NCI-H187 treated with DMSO at 0.1 percent for 48 hours (cell line): ENCODE measurements at places on chromosomes 11 and 22.
A peak's percentile ranks its signal among the peaks of the same experiment; 100 is the strongest.

DNA sequence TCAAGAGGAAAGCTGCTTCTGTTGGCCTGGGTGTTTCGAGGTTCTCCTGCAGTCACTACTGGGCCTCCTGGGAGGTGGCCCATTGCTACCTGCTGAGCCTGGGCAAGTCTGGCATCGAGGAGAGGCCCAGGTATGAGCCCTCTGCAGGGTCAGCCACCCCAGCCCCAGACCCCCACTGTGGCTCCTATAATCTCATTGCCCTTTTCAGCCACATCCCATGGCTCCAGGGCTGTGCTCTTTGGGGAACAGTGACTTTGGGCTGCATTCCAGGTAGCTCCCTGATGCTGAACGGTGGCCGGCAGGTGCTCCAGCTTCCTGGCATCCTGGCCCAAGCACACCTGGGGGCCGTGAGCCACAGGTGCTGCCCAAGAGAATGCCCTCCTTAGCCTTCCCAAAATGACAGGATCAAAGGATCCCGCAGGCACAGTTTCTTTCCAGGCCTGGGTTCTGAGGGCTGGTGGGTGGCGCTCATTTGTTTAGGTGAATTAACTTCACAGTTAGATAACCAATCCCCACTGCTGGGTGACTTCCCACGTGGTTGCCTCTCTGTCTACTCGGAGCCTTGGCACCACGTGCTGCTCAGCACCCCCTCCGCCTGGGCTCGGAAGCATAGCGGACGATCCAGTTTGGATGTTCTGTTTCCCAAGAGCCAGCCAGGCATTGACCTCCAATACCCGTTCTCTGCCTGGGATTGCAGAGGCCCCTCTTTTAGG lies 97.4 kb downstream of the BCR start:
- DNase-seq: no peak

GRCh38 chr22:25451480-25452114 lies 112.9 kb upstream of the GRK3 start:
- DNase-seq: no peak

- no peak for DNase-seq
These were observed 117.8 kb upstream of the C11orf87 start for GRCh38 chr11:109304159-109304558.

DNA sequence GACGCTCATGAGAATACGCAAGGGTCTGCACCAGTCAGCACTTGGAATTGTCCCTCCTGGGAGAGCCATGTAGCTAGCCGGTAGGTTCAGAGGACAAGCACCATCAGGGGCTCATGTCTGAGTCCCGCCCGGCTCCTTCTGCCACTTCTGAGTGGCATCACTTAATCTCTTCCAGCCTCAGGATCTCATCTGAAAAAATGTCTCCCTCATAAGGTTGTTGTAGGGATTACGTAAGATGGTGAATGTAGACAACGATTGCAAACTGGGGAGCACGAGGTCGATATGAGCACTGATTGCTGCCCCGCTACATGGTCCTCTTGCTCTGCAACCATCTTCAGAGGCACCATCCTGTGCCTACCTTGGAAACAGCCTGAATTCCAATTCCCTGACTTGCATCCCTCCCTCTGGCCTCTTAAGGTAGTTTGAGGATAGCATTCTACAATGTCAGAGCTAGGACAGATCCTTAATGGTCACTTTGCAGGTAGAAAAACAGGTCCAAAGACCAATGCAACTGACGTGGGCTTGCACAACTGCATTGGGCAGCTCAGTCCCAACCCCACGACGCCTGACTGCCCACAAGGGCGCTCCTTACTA lies 115.8 kb upstream of the TMEM45B start:
- DNase-seq: no peak

DNA sequence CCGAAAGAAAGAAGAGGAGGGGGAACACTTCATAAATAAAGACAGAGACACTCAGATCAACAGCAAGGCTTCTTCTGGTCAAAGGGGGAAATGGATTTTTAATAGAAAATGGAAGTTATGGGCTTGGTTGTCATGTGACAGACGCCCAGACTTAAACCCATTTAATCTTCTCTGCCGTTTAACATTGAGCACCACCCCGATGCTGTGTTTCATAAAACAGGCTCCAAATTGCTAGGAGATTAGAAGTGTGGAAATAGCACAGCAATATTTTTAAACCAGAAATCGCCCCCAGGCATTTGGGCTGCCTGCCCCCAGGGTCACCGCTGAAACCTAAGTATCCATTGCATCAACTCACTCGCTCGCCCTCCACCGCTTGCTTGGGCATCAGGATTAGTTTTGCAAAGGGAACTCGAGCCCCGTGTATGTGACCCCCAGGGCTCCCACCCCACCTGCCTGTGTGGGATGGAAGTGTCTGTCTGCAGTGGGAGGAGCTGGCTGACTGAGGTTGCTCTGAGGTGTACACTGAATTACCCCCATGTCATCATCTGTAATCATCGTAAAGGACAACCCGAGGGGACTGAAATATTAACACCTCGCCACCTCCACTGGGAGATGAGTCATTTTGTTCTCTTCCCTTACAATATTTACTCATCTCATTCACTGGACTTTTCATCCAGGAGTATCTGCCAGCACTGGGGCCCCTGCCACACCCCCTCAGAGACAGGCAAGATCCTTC lies 10.7 kb downstream of the DSCAML1 start:
- no peak for DNase-seq

- DNase-seq: no peak
These were observed 40.9 kb upstream of the ETS1 start for GRCh38 chr11:128628325-128628673.

GRCh38 chr11:75189911-75190310 lies 39.0 kb downstream of the SLCO2B1 start:
- no peak for DNase-seq

GRCh38 chr22:34620832-34621231 lies 445.1 kb upstream of the ISX start:
- DNase-seq: no peak

- no peak for DNase-seq
These were observed 53.1 kb upstream of the HORMAD2 start for GRCh38 chr22:30027169-30027568.

DNA sequence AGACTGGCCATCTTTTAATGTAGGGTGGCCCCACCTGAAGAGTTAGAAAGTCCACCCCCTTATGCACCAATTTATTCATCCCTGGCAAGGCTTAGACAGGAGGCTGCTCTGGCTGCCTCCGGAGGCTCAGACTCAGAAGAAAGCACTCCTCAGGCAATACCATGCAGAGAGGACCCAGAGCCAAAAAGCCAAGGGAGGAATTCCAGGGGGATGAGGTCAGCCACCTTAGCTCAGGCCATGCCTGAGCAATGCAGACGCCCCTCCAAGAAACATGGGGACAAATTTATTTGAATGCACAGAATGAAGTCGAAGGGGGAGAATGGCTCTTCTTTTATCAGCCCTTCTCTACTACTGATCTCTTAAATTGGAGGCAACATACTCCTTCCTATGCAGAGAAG lies 39.7 kb upstream of the GLYAT start:
- no peak for DNase-seq

DNA sequence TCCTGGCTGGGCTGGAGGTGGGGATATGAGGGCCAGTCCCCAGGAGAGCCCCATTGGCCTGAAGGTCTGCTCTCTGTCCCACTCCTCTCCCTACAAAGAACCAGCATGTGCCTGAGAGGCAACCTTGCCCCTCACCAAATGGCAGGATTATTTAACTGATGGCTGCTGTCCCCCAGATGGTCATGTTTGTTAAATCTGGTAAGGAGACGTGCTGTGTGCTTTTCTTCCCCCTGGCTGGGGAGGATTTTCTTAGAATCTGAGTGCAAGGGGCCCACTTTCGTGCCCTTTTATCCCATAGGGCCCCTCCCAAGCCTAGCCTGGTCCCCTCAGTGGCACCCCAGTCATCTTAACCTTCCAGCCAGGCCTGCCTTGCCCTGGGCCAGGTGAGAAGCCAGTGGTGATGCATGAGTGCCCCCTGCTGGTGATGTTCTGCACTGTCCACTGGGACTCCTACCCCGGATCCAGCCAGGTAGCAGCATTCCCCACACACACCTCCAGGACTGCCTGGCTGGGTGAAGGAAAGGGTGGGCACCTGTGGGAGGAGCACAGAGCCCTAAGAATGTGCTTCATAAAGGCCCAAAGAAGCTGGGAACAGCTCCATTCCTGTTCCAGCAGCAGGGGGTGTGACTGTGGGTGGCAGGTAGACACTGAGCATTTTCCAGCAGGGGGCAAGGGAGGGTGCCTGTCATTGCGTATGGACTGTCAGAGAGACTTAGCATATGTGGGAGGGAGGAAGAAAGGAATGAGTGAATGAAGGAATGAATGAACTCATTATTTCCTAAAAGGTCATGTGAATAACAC lies 28.9 kb downstream of the MFNG start:
- DNase-seq: no peak

GRCh38 chr11:57301711-57302423 lies 22.9 kb downstream of the TNKS1BP1 start:
- DNase-seq: no peak

DNA sequence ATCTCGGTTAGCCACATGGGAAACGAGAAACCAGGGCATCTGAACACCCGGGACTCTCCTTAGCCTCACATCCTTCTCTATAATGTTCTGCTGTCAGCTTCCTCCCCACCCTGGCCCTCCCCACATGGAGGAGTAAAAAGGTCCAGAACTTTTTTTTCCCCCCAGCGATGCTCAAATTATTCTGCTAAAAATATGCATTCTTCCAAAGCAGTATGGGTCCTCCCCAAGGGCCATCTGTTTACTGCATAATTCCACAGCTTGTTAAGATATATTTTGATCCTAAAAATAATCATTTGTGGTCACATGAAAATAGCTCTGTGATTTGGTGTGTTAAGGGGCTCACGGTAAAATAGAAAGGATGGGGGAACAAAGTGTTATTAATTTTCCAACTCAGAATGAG lies 281.5 kb upstream of the NARS2 start:
- no peak for DNase-seq

DNA sequence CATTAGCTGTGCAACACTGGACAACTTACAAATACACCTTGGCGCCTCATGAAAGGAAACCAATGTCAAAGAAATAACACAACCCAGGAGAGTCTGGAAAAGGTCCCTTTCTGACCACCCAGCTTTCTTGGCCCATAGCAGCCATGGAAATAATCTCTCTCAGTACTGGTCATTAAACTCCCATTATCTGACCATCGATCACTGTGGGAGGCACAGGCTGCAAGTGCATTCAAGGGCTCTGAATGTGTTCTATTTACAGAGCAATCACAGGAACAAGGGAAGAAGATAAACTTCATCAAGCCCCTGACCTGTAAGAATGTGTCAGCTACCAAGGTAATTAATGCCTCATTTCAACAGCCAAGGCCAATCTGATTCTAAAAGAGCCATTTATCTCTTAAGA lies 40.1 kb downstream of the CTSC start:
- DNase-seq: no peak

- DNase-seq: no peak
These were observed 51.9 kb upstream of the CLMP start for GRCh38 chr11:123246749-123247495.

- DNase-seq: no peak
These were observed 93.3 kb downstream of the RCN1 start for GRCh38 chr11:32184041-32184722.

GRCh38 chr11:61532134-61533038 lies 23.8 kb downstream of the LRRC10B start:
- DNase-seq: peak; percentile 23

DNA sequence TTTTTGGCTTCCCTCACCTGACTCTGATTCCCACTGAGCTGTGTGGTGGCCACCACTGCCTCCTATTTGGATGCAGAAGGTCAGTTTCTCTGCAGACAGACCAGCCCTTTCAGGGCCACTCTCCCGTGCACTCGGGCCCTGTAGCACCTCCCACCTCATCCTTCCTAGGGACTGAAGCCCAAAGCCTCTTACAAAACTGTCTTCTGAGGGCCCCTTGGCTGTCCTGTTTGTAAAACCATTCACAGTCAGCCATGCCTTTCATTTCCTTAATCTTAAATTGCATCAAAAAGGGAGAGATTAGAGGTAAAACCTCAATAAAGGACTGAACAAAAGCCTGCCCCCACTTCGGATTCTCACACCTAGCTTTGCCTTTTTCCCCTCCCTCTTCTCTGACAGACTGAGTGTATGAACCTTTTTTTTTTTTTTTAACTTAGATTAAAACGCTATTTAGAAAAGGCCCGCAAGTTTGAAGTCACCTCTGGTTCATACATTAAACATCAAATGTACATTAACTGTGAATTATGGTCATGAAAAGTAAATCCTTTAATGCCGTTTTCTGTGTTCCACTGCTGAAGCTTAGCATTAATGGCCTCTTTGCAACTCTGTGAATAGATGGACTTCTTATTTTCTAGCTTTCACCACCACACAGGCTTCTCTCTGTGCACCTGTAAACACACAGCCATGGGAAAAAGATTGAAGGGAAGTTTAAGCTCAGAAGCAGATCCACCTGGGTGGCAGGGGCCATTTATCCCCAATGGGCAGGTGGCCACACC lies 247.2 kb upstream of the CADM1 start:
- no peak for DNase-seq

GRCh38 chr22:45997077-45997776 lies 20.3 kb upstream of the WNT7B start:
- no peak for DNase-seq

GRCh38 chr11:47355283-47356128 lies 3.0 kb upstream of the MYBPC3 start:
- peak; percentile 76 for DNase-seq

GRCh38 chr22:50236731-50237409 lies 8.0 kb downstream of the TUBGCP6 start:
- DNase-seq: no peak

DNA sequence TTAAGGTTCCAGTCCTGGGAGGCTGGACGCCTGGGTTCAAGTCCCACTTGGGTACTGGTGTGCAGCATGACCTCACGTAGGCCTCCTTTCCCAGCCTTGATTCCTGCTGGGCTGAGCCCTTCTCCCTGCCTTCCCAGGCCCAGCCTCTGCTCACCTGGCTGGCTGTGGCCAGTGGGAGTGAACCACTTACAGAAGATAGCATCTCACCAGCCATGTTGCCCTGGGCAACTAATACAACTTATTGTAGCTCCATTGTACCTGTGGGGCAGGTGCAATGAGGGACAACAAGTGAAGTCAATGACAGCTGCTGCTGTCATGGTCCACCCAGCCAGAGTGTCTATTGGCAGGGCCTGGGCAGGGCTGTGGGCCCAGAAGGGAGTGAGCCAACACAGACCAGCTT lies 48.4 kb upstream of the MPEG1 start:
- DNase-seq: no peak

- no peak for DNase-seq
These were observed 44.2 kb downstream of the MRE11 start for GRCh38 chr11:94449437-94449836.

GRCh38 chr11:93166862-93167261 lies 30.9 kb downstream of the SLC36A4 start:
- no peak for DNase-seq

- DNase-seq: no peak
These were observed 191.3 kb downstream of the KIF18A start for GRCh38 chr11:27916541-27917100.

- DNase-seq: no peak
These were observed 83.1 kb downstream of the PTPRJ start for GRCh38 chr11:48063424-48063978.

GRCh38 chr11:10565493-10565892 lies 3.0 kb downstream of the LYVE1 start:
- DNase-seq: no peak
